Fibroblast of skin of abdomen (primary cell): ENCODE measurements at places on chromosomes 13 and 19.

- peak; percentile 8 for DNase-seq
Measured at GRCh38 chr13:49441846-49442245, 2.0 kb downstream of the CAB39L start.

- no peak for DNase-seq
Measured at GRCh38 chr13:79258489-79258888, 147.6 kb downstream of the RBM26 start.

DNA sequence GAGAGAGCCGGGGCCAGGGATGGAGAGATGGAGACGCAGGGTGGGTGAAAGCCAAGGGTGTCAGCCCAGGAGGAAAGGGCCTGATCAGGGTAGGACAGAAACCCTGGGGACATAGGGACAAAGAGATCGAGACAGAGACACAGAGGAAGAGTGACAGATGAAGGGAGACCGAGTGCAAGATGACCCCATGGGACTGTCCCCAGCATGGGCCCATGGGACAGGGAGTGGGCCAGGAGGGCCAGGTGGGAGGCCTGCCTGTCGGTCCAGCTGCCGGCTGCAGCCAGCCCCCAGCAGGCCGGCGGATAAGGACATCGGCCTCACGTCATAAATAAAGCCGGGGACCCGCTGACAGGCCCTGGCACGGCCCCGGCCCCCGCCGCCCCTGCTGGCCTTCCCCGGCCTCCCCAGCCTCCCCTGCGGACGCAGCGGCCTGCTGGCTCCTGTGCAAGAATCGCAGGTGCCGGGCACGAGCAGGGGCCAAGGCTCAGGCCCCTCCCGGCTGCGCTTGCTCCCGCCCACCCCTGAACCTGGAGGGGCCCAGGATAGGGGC is 6.3 kb downstream of the REX1BD start:
- DNase-seq: no peak

GRCh38 chr13:84962141-84962750 is 837.0 kb downstream of the SLITRK6 start:
- no peak for DNase-seq

GRCh38 chr13:46038296-46038695 is 14.2 kb downstream of the ZC3H13 start:
- no peak for DNase-seq

DNA sequence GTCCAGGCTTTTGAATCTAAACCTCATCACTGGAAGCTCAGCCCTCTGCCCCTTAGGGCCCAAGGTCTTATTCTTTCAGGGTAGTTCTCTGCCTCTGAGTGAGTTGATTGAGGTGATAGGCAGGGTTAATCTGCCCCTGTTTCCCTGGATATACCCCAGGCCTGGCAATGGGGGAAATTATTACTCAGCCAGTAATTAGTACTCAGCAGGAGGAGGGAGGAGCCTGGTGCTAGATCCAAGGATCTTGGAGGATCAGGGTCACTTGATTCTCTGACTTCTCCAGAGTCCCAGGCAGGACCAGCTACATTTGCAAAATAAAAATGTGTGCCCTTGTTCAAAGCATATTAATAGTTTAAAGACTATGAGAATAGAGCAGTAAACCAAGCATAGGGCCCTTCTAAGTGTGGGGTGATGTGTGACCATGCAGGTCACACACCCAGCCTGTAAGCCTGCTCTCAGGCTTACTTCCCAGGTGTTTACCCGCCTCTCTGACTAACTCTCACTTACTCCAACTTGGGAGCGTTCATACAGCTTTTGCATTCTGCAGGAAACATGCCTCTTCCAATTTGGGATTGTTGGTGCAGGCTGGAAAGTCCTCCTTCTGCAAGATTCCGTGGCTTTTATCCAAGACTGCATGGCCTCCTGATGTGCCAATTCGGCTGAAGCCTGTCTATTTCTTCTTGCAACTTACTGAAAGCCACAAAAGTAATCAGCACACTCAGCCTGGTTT is 7.9 kb upstream of the STK24 start:
- no peak for DNase-seq

DNA sequence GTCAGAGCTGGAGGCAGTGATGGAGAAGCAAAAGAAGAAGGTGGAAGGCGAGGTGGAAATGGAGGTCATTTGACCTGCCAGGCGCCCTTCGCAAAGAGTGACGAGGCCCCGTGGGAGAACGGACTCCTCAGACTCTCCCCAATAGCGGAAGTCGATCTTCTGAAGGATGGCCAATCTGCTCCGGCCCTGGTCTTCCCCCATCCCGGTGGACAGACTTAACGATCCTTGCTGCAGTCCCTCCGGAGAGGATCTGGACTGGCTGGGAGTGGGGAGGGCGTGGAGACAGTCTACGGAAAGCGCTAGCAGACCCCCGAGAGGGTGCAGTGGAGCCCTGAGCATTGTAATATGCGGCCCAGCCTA is 11.9 kb downstream of the EPS8L1 start:
- DNase-seq: no peak

- DNase-seq: no peak
Measured at GRCh38 chr19:30690525-30690924, 318.3 kb downstream of the ZNF536 start.

- no peak for DNase-seq
Measured at GRCh38 chr19:13006431-13007281, 11.4 kb downstream of the NFIX start.

DNA sequence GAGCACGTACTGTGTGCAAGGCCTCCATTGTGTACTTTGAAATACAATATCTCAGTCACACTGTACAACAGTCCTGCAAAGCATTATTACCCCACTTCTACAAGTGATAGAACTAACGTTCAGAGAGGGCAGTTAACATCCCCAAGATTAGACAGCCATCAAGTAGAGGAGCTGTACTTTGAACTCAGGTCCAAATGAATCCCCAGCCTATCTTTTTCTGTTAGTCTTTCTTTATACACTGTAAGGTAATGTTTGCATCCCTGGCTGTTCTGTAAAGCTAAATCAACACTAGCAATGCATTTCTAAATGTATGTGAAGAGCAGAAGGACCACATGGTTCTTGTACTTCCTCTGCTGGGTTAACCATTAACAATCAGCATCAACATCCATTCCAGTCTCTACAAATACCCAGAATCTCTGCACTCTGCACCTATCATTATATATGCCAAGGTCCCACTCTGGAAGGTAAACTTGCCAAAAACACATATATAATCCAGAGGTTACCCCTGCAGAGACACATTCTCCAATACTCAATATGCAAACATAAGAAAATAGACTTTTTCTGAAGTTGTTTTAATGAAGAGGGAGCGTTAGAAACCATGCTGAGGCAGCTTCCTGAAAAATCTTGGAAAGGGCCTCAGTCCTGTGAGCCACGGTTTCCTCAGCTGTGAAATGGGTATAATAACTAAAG is 182.3 kb downstream of the MZT1 start:
- DNase-seq: no peak

- DNase-seq: no peak
Measured at GRCh38 chr13:110322828-110323171, 15.7 kb downstream of the COL4A2 start.

GRCh38 chr19:56869886-56870285 is 29.4 kb upstream of the PEG3 start:
- DNase-seq: no peak

- DNase-seq: peak; percentile 94
Measured at GRCh38 chr13:46552889-46553520, at the start of gene LRCH1. TSS of gene LRCH1 (plus strand) at chr13:46553170. CDS start at chr13:46553397, 227 bp downstream.

DNA sequence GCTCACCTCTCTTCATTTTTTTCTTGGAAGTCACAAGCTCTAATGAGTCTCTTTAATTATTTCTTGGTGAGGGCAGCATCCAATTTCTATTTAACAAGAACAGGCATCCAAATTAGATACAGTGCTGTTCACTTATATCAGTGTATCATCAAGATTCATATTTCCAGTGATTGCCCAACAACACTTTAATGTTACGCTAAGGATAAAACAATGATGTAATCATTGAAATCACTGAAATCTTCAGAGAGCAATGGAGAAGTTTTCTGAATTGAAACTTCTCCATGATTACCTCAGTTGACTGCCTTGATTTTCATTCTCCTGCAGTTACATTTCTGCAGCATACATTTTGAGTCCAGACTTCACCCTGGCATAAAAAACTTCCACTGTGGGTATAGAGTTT is 17.1 kb upstream of the LRCH1 start:
- DNase-seq: peak; percentile 20

- peak; percentile 62 for DNase-seq
Measured at GRCh38 chr19:13033819-13034611, 38.7 kb downstream of the NFIX start.

- DNase-seq: peak; percentile 70
Measured at GRCh38 chr13:29594710-29595379, 643 bp downstream of the SLC7A1 start.

DNA sequence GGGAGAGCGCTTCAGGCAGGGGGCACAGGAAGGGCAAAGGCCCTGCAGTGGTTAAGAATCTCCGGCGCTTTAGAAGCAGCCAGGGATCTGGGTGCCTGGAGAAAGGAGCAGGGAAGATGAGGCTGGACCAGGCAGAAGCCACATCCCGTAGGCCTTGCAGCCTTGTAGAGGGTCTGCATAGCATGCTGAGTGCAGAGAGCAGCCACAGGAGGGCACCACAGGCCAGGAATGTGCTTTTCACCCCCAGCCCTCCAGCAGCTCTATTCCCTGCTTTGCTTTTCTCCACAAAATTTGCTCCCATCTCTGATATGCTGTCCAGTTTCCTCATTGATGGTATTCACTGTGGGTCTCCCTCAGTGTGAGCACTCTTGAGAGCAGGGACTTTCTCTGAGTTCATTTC is 5.7 kb downstream of the WDR62 start:
- peak; percentile 44 for DNase-seq

DNA sequence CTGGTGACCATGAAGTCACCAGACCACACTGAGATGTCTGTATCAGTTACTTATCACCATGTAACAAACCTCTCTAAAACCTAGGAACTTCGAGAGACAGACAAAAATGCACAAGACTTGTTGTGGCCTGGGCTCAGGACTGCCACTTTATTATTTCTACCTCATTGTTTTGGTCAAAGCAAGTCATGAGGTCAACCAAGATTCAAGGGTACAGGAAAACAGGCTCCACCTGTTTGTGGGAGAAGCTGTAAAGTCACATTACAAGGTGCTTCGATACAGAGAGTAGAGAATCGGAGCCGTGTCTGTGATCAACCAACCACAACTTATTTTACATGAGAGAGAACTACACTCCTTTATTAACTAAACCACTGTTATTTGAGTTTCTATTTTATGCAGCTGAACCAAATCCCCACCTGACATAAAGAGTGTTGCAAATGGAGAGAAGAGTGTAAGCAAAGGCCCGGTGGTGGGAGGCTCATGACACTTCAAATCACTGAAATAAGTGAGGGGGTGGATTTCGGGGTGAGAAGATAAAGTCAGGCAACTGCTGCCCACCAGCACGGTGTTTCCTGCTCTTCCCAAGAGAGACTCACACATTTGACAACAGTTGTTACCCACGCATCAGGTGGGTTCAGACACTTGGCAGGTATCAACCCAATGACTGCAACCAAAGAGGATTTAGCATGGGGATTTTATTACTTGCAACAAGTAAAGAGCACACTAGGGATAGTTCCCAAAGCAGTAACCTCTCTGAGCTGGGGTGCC is 39.0 kb upstream of the IGSF23 start:
- no peak for DNase-seq

DNA sequence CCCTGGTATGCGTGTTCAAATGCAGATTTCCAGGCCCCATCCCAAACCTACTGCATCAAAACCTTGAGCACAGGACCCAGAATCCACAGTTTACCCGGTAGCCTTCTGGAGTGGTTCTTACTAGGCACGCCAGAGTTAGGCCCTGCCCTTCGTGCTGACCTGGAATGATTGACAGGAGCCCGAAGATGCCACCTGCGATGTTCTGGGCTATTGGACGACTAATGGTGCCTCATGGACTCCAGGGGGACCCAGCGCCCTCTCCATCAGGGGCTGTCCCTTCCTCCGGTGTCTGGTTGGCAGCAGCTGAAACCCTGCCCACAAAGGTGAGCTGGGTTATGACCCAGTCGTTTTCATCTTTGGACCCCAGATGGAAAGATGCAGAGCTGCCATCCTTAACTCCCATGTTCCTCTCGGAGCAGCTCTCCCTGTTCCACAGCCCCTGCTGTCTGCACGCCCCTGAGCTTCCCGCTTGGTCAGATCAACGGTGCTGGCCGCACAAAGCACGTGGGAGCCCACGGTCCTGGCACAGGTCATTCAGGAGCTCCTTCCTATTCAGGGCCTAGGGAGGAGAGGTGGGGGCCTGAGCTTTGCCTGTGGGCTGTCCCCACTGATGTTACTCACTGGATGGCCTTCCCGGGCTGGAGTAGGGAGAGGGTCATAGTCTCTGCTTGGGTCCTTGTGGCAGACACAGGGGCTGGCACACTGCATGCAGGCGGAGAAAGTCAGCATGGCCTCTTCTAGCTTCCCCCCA is 65.8 kb downstream of the GPR12 start:
- no peak for DNase-seq

- DNase-seq: peak; percentile 86
Measured at GRCh38 chr19:41308450-41309179, 1.4 kb upstream of the CCDC97 start.

- DNase-seq: no peak
Measured at GRCh38 chr19:35940078-35940775, 4.1 kb downstream of the LRFN3 start.

GRCh38 chr19:49020342-49020741 is 3.5 kb upstream of the LHB start:
- no peak for DNase-seq

DNA sequence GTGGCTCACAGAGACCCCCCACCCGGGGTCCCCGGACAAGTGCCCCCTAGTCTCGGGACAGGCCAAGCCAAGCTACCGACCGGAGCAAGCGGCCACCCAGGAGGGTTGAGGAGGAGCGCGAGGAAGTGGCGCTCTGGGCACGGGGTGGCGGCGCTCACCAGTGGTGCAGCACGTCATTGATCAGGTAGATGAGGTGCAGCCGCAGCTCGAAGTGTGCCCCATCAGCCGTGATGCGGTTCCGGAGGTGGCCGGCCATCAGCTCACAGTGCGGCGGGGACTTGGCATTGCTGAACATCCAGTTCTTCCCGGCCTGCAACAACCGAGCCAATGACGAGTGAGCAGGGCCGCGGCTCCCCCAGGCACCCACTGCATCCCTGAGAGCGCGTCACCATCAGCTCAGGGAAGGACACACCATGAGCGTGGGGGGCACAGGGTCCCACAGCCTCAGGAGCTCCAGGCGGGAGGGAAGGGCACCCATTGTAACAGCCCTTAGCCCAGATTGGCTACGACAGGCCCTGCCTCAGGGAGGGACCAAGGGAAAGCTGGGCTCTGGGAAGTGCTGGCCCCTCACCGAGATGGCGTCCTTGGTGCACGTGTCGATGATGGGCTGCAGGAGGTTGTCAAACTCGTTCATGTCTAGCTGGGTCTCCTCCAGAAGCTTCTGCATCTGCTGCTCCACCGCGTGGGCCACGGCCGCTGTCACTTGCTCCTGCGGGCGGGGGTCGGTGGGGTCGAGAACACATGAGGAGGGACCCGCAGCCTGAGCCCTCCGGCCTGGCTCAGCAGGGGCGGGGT is 9.6 kb downstream of the CHERP start:
- DNase-seq: no peak

GRCh38 chr13:29937841-29938240 is 87.4 kb upstream of the UBL3 start:
- DNase-seq: no peak

- DNase-seq: no peak
Measured at GRCh38 chr19:29855741-29856500, 44.1 kb downstream of the CCNE1 start.

GRCh38 chr13:98274921-98275487 is 97.9 kb upstream of the RNF113B start:
- peak; percentile 31 for DNase-seq
